HS-5 (cell line): ENCODE measurements at places on chromosomes 7 and 10.

DNA sequence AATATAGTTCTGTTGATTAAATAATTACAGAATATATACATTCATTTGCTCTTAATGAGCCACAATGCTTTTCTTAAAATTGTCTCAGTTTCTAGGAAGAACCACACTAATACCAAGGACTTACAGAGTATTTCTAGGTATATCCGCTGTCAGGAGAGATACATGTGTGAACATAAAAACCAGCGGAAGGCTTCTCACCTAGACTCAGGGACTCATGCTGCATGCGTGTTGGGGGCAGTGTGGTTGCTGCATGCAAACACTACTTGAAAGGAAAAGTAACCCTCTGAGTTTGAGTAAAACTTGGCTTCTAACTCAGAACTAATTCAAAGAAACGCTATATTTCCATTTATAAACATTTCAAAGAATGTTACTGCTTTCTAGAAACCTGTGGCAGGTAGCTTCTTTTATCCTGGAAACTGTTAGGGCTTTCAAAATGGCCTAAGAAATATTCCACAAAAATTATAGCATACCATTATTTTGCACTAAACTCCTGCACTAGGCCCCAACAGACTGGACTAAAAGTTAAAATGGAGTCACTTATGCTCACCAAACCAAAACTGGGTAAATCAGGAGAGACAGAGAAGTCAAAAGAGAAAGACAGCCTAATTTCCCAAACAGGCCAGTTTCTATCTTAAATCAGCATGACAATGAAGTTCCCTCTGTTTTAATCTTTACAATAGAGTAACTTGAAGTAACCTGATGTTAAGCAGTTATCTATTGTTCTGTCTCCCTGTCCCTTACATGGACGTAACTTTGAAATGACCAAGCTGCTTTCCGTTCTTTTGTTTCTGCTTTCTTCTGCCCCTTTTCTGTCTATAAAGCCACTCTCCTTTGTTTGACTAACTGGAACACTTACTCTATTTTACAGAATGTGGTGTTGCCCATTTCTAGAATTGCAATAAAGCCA is 95.2 kb upstream of the FAM133B start:
- no peak for DNase-seq

DNA sequence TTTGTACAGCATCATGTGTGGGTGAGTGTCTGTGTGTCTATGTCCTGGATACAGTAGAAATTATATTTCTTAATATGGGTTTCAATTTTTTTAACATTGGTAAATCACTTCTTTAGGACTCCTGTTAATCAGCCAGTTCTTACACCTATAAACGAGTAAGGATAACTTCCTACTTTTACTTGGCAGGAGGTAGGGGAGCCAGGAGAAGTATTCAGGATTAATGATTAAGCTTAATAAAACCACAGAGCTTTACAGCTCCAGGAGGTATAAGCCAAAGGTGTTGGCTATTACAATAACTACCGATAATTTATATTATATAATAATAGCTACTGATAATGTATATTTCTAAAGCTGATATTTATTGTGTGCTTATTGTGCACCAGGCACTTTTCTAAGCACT is 1.7 kb upstream of the FAM3C start:
- DNase-seq: no peak

- DNase-seq: no peak
These were observed 43.9 kb upstream of the SRGN start for GRCh38 chr10:69043931-69044531.

DNA sequence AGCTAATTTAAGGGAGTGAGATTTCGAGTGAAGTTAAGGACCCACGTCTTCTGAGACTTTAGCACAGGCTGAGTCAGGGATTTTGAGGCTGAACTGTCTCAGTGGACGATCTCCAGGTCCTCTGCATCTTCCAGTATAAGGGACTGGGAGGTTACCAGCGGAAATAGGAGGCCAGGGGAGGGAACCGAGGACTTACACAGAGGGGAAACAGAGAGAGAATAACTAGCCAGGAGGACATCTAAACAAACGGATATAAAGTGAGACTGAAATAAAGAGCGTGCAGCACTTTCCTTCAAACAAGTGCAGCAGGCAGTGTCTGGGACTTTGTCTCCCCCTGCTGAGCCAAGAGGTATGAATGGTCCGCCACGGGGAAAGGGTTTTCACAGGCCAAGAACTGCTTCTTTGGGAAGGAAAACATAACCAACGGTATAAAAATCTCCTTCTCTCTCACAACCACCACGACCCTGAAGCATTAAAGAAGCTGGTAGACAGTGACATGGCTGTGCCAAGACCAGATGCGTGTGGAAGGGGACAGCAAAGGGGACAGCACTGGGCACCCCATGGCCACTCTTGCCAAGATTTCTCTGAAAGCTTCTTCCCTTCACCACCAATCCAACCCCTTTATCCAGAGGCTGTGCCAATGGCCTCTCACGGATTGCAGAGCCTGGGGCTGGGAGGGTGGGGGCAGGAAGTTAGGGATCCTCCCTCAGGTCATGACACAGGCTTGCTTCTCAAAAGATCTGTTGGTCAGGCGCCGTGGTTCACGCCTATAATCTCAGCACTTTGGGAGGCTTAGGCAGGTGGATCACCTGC is 72.0 kb downstream of the SLC37A3 start:
- DNase-seq: no peak

DNA sequence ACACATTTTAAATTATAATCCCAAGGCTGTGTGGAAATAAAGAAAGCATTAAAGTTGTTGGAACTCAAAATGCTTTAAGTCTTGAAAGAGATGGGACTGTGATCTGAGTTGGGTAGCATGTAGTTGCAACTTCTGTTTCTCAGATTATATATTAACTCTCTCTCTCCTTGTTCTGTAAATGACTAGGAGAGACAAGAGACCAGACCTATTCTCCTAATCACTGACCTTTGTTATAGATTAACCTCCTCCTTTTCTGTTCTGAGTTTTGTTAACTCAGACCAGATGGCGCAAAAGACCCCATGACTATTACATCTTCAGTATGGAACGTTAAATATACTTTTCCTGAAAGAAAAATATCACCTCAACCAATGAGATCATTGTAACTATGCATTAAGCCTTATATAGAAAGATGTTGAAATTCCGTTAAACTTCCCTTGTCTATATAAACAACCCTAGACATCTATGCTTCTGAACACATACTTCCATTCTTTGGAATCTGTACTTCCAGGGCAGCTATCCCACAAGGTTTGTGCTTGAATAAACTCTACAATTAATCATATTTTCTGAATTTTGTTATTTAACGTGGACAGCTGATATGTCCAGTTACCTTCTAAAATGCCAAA is 143.5 kb upstream of the TRIM24 start:
- no peak for DNase-seq

DNA sequence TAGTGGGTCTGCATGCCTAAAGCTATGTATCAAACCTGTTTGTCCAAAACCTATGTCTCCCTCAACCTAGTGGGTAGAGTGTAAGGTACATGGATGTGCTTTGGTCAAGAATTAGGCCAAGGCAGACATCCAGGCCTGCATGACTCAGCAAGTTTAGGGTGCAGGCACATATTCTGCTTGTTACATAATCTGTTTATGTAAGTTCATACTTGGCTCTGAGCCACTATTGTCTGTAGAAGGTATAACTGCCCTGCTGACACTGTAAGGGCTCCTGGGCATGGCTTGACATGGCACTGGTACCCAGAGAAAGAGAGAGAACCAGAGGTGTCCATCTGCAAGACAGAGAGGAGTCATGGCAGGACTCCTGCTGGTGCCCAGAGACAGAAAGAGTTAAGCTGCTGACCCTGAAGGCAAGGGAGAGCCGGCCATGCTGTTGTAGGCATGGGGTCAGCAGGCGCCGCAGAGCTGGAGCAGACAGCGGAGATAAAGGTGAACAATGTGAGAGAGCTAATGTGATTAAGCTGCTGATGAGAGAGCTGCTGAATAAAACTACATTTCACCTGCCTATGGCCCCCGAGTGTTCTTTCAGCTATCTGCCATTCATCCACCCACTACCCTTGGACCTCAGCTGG is 118.5 kb upstream of the TMEM106B start:
- no peak for DNase-seq

DNA sequence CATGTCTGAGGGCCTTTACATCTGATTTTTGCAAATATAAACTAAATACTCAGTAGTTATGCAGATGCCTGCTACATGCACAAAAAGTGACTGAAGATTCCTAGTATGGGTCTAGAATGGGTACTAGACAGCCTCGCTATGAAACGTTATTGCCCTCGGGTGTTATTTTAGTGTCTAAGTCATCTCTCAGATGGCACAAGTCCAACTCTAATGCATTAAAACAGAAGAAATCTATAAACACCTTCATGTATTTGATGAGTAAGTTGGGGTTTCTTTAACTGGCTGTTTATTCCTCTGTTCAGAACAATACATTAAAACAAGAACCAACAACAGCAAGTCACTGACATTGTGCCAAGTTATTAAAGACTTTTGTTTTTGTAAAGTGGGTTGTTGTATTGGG is 41.6 kb downstream of the TEX36 start:
- DNase-seq: no peak

DNA sequence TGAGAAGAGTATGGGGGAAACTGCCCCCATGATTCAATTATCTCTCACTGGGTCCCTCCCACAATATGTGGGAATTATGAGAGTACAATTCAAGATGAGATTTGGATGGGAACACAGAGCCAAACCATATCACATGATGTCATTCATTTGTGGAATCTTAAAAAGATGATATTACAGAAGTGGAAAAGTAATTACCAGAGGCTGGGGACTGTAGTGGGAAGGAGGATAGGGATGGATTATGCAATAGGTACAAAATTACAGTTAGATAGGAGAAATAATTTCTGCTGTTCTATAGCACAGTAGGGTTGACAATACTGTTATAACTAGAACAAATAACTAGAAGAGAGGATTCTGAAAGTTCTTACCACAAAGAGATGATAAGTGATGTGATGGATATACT is 141.4 kb downstream of the VPS50 start:
- no peak for DNase-seq

DNA sequence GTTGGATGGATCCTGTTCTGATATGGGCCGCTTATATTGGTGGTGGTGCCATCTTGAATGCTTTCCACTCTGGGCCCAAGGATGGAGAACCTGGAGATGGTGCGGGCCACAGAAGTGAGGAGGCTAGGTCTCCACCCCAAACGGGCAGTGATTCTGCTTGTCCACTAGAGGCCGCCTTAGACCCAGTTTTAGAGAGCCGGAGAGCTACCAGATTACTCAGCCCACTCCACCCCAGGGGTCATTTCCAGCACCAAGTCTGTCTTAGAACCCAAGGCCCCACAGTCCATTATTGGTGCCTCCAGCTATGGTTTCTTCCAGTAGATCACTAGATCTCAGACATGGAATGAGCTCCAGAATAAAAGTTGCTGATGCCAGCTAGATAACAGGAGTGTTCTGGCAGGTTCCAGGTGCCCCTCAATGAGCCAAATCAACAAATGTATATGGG is 11.8 kb upstream of the CAMK2G start:
- DNase-seq: no peak

DNA sequence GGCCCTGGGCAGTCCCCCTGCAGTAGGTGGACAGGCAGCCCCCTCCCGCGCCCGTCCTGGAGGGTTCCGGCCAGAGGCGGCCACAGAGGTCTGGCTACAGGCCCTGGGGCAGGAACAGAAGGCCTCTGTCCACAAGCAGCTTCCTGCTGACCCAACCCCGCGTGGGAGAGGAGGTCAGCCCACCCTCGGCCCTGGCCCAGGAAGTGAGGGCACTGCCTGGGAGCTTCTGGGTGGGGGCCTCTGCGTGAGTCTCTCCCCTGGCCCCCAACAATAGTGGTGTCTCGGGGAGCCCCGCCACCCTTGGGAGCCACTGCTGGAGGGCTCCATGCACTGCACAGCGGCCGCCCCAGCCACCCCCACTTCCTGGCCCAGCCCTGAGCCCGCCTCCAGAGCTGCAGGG is 4.7 kb downstream of the MICALL2 start:
- no peak for DNase-seq

DNA sequence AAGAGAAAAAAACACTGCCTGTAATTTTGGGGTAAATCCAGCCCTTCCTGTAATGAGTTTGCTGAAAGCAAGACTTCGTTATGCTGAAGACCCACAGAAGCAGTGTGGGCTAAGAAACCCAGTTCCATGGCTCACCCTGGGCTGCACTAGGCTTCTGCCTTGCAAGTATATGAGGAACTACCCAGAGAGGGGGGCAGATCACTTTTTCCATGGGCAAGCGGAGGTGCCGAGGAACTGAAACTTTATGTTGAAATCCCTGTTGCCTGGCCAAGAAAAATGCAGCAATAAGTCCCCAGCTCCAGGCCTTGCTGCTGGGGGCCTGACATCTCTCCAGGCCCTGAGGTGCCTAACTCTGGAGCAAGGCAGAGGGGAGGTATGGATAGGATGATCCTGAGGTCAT is 8.5 kb downstream of the RASSF4 start:
- no peak for DNase-seq

GRCh38 chr10:7412237-7412927 is 1.5 kb upstream of the SFMBT2 start:
- DNase-seq: no peak

DNA sequence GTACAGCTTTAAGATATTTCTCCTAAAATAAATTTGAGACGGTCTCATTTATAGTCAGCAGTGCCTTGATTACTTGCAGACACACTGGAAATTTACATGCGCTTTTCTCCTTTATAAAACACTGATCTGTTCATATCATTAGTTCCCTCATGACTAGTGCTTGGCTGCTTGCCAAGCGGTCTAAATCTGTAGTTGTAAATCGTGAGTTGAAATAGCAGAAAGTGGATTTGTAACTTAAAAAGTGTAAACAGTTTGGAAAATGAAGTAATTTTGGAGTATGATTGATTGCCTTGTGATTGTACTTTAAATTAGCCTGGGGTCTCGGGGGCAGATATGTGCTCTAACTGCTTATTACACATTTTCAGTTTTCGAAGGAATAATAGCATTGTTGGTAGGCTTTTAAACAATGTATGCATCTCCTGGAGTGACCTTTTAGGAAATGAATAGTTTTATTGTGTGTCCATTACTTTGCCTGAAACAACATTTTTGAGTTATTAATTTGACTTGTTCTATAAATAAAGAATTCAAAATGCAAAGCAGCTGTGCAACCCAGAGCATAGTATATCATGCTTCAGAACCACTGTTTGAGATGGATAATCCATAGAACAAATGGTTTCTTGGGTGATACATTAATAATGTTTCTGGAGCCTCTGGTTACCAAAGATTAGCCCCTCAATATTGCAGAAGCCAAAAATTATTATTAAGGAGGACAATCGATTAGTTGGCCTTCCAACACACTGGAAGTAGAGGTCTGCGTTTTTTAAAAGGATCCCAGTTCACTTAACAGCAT is 73.3 kb downstream of the ARID5B start:
- no peak for DNase-seq

- DNase-seq: no peak
These were observed 23.7 kb downstream of the ELMO1 start for GRCh38 chr7:37424995-37425394.

DNA sequence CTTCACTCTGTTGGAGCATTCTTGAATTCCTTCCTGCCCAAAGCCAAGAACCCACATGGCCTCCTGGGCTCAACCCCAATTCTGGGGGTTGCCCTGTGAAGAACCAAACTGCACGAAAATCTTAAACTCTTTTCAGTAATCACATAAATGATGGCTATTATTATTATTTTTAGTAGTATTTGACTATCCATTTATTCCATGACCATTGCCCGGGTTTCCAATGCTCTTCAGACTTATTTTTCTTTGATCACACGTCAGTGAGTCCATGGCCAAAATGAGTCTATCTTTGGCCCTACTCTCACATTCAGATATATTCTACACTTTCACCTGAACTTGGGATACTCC is 185.9 kb downstream of the AVL9 start:
- DNase-seq: no peak
